ENCODE measurements at places on chromosomes 12 and 14.

DNA sequence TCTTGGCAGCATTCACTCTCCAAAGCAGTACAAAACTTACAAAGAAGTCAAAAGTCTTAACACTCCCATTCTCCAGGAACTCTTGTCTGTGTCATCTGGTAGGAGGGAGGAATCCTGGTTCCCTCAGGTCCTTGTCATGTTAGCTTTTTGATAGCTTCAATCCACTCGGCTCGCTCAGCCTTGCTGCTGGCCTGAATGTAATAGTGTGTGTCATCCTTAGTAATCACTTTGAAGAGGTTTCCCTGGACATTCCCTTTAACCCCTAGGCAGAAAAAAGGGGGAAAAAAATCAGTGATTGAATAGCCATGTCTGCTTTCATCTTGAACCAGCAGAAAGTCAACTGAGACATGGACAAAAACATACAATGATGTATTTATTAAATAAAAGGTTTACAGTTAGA, 24.8 kb downstream of the PLEK2 start:
- DNase-seq = no peak

DNA sequence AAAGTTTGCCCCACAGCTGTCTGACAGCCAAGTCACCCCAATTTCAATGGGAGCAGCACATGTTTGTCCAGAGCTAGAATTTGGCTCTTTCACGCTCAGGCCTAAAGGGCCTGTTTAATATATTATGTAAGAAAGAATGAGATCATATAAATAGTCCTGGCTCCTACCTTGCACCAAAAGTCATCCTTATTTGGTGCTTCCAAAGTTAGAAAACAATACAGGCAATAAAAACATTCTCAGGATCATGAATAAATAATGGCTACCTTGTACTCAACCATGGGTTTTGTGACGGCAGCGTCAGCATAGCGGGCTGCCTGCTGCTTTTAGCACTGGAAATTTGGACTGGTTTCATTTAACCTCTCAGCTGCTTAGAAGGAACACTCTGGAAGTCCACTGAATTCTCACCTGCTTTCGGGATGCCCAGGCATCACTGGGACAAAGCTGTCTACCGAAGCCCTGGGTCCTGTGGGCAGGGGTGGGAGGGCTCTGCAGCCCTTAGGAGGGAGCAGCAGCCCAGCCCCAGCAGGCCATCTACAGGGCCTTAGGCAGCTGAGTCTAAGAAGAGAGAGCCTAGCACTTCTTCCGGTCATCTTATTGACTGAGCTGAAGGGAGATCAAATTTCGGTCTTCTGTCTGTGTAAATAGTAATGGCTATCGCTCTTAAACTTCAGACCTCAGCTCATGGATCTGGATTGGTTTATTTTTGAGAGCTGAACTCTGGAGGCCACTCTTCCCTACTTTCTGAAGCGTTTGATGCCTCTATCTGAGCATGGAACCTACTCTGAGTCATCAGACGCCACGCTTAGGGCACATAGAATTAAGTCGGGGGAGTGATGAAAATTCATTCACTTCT, 106.5 kb downstream of the SAMD4A start:
- DNase-seq = no peak

GRCh38 chr14:25908277-25909044, 689.4 kb downstream of the NOVA1 start:
- no peak for DNase-seq

DNA sequence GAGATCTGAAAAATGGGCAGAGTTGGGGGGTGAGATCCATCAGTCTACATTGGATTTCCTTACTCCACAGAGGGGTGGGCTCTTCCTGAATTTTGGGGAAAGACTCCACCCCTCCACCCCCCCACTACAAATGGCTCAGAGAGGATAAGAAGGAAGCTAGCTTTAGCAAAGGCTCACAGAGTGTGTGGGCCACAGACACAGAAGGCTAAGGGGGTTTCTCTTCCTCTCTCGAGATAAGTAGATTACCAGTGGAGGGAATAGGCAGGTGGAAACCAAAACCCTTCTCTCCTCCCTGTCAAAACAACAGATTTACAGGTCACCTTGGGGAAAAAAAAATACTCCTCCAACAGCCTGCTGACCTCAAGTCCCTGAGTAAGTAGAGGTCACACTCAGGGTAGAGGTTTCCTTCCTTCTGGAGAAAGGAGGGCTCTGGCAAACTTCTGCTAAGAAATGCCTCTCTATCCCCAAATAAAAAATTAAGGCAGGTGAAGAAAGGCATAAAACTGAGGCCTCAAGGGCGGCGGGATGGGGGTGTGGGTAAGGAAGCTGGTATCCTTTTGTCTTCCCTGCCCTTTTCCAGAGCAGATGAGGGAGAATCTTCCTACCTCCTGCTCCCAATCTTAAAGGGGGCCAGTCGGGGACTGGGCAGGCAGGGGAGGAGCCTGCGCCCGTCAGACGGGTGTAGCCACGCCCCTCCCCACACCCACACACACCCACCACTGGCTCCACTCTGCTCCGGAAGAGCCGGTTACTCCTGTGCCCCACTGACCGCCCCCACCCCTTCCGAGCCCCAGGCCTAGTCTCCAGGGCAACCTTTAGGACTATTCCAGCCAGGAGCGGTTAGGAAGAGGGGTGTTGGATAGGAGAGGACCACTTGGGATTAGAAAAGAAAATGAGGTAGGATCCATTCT, 1.9 kb upstream of the BAZ2A start:
- no peak for DNase-seq

GRCh38 chr14:52299692-52300278, 14.3 kb upstream of the PTGER2 start:
- no peak for DNase-seq

GRCh38 chr12:6185961-6186827, 14.0 kb upstream of the CD9 start:
- DNase-seq = no peak

DNA sequence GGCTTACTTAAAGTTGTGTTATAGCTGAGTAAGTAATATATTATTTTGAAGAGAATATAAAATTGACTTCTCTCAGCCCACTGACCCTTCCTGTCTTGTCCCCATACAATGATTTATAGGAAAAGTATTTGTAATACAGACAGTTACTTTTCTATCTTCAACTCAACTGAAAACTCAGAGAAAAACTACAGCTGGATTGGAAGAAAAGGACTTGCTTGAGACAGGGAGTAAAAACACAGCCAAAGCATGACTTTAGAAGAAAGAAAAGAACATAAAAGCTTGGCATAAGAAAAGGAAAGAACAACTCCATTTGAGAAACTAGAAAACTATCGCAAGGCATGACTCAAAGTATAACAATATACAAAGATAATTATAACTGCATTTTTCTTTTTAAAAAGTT, 57.5 kb downstream of the MSRB3 start:
- no peak for DNase-seq

DNA sequence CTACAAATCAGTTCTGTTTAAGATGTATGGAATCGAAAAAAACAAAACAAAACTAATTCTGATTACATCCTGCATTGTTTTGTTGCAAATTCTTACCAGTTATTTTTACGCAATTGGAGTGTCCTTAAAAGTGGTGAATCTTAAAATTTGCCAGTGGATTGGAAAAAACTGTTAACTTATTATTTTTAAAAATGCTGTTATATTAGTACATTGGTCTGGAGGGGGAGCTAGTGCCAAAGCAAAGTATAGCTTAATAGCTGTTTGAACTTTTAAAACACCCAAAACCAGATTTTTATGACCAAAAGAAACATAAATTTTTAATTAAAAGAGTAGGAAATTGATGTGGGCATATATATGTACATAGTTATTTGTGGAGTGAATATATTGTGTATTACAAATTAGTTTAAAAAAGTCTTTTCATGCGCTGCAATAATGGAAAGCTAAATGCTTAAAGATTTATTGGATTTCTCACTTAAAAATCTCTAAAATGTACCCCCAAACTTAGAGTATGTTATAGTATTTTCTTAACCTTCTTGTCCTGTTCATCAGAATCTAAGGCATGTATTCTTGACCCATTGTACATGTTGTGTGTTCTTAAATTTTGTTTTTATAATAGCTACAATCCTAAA, 2.5 kb downstream of the FUT8 start:
- no peak for DNase-seq

DNA sequence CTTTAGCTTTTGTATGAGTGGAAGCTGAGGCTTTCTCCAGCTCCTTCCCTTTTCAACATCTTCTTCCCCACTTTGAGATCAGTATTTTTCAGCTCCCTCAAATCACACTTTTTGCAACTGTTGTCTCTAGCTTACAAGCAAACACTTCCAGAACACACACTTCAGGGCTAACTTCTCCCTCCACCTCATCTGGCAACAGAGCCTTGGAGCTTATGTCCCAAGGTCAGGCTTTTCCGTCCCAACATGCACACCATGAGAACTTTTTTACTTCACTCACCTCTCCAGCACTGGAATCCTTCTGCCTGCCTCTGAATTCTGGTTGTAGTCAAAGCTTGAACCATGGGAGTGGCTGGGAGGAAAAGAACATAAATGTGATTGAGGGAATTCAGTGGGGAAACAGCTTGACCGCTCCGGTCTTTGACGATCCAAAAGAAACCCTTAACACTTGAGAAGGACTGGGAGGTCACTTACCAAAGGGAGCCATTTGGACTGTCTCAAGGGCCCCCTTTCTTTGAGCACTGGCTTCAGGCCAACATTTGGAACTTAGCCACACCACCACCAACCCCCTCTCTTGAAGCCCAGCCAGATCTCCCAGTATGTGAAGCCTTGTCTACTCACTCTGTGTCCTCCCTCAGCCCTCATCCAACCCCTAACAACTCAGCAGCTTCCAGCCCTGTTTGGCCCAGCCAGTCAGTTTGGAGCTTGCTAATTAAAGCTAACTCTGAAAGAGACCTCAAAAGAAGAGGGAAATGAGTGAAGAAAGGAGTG, 3.9 kb upstream of the BLOC1S1 start:
- no peak for DNase-seq

Measured in cortex of kidney (tissue), 1 donor.